ENCODE measurements at places on chromosomes 3 and 15.

DNA sequence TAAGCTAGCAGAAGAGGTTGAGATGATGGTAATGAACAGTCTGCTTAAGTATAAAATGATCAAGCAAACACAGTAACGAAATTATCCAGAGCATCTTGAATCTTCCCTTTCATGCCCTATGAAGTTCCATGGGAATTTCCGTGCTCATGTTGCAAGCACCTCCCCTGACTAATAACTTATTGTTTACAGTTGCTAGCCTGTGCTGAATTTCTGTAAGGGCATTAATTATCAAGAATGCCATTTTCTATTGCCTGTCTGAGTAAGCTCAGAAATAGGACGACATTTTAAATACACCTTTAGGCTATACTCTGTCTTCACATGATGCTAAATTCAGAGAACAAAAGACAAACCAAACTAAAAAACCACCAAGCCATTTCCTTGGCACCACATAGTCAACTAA is 257.5 kb upstream of the LRTM1 start:
- DNase-seq, result no peak

DNA sequence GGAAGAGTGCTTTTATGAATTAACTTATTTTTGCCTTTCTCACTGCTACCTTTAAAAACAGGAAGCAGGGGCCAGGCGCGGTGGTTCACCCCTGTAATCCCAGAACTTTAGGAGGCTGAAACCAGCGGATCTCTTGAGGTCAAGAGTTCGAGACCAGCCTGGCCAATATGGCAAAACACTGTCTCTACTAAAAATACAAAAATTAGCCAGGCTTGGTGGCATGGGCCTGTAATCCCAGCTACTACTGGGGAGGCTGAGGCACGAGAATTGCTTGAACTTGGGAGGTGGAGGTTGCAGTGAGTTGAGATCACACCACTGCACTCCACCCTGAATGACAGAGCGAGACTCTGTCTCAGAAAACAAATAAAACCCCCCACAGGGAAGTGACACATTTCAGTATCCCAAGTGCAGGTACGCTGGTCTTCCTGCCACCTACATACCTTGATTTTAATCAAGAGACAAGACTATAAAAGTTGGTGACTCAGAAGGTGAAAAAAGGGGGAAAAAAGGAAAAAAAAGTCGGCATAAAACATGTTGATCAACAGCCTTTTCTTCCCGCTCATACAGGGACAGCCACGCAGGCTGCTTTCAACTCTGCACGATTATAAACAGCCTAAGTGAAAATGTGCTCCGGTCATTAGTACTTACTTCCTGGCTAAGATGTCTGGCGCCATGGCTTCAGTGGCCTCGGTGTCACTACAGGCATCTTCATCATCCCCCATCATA is 18.8 kb downstream of the PPP1R2 start:
- DNase-seq, result no peak

GRCh38 chr3:117892431-117892841 is 1142.2 kb downstream of the IGSF11 start:
- DNase-seq, result no peak

DNA sequence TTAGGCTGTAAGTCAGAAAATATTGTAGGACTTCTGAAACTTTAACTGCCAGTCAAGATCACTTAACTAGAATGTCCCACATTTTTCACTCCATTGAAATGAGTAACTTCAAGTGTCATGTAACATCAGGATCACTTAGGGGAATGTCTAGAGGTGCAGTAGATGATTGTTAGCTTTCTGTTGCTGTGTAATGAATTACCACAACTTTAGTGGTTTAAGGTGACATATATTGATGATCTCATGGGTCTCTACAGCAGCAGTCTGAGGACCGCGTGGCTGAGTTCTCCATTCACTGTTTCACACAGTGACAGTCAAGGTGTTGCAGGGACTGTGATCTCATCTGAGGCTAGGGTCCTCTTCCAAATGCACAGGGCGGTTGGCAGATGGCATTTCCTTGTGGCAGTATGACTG is 82.7 kb downstream of the SLC25A26 start:
- no peak for DNase-seq
